ENCODE measurements at places on chromosomes 6 and 20.

GRCh38 chr6:137339929-137340559 is 120.9 kb upstream of the IFNGR1 start:
- no peak for DNase-seq

DNA sequence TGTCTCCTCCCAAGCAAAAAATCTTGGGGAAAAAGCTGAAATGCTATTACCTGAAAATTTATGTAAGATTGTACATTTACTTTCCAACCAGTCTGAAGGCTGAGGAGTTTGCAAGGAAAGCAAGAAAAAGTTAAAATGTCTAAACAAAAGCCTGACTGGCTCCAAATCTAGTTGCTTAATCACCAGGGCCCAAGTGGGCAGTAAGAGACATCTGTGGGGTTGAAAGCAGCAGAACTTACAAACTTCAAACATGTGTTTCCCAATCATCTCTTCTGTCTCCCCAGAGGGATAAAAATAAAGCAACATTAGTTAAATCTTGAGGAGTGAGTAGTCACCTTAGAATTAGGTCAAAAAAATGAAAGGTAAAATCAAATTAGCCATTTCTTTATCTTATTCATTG is 98.6 kb downstream of the OGFRL1 start:
- DNase-seq, result no peak

DNA sequence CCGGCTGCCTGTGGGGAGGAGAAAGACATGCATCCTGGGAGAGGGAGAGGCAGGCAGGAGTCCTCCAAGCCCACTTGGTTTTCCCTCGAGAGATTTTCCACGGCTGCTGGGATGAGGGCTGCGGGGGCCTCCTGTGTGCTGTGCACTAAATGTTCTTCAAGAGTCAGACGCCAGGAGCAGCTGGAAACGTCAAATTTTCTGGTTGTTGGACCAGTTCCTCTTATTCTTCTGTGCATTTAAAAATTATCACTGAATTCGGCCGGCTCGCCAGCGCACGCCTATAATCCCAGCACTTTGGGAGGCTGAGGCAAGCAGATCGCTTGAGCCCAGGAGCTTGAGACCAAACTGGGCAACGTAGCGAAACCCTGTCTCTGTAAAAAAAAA is 32.8 kb upstream of the NTSR1 start:
- DNase-seq, result no peak

- DNase-seq, result no peak
Observed at GRCh38 chr6:106360989-106361430, 493 bp downstream of the CRYBG1 start.

DNA sequence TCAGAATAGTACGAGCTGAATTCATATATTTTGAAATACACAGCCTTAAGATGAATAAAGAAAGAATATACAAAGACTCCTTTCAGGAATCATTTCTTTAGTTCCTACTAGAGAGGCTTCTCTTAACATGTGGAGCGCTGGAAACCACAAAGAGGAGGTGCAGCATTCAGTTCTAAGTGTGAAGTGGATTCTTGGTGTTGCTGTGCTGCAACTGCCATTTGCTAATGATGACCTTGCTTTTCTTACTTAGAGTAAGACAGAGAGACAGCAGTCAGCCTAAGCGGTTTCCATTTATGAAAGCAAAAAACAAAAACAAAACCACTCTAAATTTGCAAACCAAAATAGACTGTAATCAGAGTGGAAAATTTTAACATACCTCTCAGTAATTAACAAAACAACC is 629.0 kb downstream of the EPHA7 start:
- no peak for DNase-seq

- no peak for DNase-seq
Observed at GRCh38 chr6:157728183-157728881, 94.7 kb upstream of the SNX9 start.

DNA sequence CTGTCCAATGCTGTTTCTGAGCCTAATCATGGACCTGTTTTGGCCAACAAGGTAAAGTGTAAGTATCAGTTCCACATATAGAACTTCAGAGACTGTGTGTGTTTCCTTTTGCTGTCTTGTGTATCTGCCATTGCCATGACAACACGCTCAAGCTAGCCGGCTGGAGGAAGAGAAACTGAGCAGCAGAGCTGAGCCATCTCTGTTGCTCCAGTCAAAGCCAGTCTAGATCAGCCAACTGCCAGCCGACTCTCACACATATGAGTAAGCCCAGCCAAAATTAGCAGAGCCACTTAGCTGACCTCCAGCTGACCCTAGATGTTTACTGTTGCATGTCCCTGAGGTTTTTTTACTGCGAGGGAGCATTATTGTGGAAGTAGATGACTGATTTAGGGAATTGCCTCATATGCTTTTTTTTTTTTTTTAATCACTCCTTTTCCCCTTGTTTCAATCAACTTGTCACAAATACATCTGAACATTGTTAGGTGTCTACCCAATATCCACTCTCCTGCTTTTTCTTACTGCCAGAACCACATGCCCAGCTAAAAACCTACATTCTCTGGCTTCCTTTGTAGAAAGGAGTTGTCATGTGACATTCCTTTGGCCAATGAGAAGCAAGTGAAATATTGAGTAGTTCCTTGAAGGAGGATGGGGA is 304.3 kb upstream of the SUPT3H start:
- no peak for DNase-seq

DNA sequence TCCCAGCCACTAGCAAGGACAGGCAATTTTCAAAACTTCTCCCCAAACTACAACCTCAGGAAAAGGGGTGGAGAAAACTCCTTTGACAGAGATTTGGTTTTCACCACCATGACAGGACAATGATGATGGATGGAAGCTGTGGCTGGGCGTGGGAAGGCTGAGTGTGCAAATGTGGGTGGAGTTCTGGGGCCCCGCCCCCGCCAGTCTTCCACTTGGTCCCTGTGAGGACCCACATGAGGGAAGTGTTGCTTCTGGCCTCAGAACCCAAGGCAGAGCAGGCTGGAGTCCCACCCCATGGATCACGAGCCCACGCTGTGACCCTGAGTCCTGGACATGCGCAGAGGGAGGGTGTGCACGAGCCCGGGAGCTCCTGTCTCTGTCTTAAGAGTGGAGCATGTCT is 21.5 kb upstream of the MRGBP start:
- DNase-seq, result no peak

DNA sequence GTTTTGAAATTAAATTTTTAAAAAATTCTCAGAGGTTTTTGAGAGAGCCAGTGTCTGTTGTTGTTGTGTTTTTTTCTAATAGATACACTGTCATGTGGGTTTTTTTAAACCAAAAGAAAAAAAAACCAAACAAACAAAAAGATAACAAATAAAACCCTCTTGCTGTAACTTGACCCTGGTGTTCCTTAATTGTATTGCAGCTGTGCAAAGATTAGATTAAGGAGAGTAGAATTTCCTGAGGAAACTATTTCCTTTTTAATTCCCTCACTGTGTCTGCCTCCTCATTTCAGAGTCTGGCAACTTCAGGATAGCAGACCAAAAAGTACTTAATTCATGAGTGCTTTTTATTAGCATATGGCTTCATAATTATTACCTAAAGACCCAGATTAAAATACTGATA is 281.9 kb downstream of the EPM2A start:
- DNase-seq, result no peak

DNA sequence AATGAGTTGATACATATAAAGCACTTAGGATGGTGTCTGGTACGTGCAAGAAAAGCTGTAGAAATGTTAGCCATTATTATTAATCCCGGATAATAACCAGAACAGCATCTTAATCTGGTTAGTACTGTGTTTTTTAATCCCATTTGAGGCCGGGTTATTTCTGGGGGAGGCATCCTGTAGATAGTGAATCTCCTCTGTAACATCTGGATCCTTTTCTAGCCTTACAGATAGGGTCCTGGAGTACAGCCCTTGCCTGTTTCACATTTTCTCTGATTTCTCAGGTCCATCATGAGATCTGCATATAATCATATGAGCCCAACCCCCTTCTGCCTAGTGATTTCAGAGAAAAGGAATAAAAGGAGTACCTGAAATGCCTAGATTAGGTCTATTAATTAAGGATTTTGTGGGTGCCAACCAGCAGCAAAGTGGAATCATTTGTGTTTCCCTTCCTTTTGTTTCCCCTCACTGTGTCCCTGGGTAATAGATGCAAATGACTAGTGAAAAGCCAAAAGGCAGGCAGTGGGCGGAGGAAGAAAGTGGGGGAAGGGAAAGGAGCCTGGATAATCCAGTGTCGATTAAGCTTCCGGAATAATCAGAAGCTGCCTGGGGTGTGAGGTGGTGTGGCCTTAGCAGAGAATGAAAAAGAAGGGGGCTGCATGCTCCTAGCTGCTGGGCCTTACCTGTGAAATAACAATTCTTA is 88.9 kb downstream of the SOBP start:
- DNase-seq, result no peak

DNA sequence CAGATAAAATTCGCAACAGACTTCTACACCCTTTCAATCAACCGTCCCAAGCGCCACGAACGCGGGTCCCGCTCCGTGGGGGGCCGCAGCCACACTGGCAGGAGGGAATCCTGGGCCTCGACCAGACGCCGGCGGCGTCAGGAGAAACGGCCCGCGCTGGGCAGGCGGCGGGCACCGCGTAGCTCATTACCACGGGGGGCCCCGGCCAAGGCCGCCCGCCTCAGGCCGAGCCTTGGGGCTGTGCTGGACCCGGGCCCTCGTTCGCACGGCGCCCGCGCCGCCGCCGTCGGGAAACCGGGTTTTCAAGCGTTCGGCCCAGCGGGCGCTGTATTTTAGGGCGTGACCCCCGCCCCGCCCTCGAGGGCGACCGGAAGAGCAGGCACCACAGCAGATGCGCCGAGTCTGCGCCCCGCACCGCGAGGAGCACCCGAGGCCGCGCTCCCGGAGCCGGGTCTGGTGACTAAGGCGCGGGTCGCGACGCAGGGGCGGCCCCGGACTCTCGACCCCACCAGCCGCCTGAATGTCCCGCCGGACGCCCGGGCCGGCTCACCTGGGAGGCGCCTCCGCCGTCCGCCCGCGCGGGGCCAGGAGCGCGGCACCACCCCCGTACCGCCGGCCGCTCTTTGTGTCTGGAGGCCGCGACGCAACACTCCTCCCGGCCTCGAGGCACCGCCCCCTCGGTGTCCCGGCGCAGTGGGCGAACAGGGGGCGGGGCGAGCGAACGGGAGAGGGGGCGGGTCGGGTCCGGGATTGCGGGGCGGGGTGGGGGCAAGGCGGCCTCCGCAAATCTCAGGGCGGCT is at the start of gene NINL:
NINL (minus strand) TSS at position 627 of the 800 bp plus-strand sequence. CDS start 58,944 bp downstream, outside the sequence.
- DNase-seq, result no peak

GRCh38 chr6:118319894-118320649 is 228.0 kb upstream of the PLN start:
- no peak for DNase-seq

DNA sequence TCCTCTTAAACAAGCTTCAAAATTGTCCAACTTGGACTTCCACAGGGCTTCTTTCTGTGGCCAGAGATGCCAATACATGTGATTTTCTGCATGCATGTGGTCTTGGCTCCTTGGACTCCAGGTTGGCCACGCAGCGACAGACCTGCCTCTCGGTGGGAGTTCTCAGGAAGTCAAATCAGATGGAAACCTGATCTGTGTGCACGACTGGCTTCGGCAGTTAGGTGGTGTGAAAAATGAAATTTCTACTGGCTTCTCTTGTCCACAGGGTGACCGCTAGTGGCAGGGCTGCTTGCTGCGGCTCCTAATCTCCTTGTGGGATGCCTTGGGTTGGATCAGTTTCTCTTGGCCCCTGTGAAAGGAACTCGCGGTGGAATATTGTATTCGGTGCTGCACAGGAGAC is 57.3 kb downstream of the PHACTR3 start:
- DNase-seq, result no peak

DNA sequence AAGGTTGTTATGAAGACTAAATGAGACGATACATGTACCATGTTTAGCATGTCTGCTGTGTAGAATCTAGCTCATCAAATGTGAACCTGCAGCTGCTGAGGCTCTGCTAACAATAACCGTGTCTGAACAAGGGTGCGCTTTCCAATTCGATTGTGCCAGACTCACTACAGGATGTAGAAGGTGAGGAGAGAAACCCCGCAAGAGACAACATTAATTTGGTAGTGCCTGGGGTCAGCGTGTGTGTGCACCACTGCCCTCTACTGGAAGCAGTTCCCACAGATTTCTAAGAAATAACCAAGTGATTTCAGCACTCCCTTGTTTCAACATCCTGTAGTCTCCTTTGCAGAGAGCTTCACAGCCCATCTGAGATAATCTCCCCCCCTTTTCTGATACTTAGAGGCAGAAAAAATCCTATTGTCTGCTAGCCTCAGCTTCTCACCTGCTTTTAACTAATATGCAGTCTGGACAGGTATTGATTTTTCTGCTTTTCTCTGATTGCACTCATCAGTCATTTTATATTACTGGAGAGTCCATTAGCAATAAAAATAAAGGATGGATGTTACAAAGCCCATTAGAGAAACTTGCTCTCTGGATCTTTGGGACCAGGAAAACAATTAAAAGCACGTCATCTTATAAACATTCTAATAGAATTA is 96.7 kb upstream of the BACH2 start:
- no peak for DNase-seq

DNA sequence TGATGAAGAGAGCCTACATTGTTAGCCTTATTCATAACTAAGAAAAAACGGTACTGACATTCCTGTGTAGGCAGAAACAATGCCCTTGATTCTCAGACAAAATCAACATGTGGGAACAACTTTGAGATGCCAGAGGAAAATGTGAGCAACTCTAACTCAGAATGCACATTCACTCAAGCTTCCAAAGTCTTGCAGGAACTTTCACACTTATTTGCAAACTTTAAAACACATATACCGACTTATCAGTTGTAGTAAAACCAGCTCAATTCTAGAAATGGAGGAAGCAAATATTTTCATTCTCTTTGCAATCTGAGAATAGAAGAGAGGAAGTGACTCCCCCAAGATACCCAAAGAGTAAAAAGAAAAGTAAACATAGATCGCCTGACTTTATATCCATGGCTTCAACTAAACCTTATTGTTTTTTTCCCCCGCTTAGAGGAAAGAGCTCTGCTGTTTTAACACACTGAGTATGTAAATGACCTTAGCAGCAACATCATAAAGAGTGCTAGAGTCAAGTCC is 117.6 kb downstream of the EPB41L2 start:
- DNase-seq, result no peak

GRCh38 chr20:32564921-32565734 is 20.0 kb downstream of the NOL4L start:
- no peak for DNase-seq

GRCh38 chr20:54212226-54212625 is 4.3 kb downstream of the PFDN4 start:
- DNase-seq, result no peak

- no peak for DNase-seq
Observed at GRCh38 chr20:51446656-51447055, 95.9 kb downstream of the NFATC2 start.

GRCh38 chr6:30500421-30501355 is 11.4 kb downstream of the HLA-E start:
- DNase-seq, result no peak

GRCh38 chr6:151826517-151827142 is 19.1 kb downstream of the ESR1 start:
- DNase-seq, result no peak

All from cardiac septum (tissue), 1 donor.